SW 1271 (cell line): ENCODE measurements at places on chromosomes 4 and X.

- DNase-seq = no peak
Observed at GRCh38 chrX:119266364-119266995, 30.4 kb downstream of the PGRMC1 start.

- DNase-seq = no peak
Observed at GRCh38 chrX:16671005-16671404, 21.0 kb downstream of the S100G start.

- peak; percentile 29 for DNase-seq
Observed at GRCh38 chr4:69881173-69881773, 21.3 kb upstream of the SULT1E1 start.

DNA sequence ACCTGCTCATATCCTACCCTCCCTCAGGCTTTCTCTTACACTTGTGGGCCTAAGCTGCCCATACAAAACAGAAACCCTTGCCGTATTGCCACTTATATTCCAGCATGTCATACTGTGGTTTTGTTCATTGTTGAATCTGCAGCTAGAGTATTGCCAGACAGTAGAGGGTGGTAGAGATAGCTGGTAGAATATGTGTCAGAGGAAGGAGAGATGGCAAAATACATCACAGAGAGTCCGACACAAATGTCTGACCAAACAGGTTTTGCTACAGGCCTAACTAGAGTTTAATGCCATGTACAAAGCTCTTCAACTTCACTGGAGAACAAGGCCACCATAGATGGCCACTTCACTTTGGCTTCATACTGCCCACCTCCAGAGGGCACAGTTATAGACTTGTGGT, 160.1 kb downstream of the EFHC2 start:
- no peak for DNase-seq
